T-helper 1 cell treated with Interleukin-12 subunit alpha and Interleukin-12 subunit beta and Interleukin-4 antibody, amounts not matched to agents 30 ng/mL and 1 ng/mL, for 36 hours (primary cell): ENCODE measurements at places on chromosomes 13 and 19. TPM values are rescaled to one million over a fixed set of nuclear protein-coding genes. Genes with fewer than 3 reads are reported as not detected.

The GNG7 gene
- total RNA-seq: 0.22 and 0.32 TPM in 2 replicates

The NR2C2AP gene
- 28.0 and 30.8 TPM in 2 replicates for total RNA-seq

The CLEC4M gene
- not detected in 2 replicates for total RNA-seq

The EFNA2 gene
- not detected in 2 replicates for total RNA-seq

The CALR3 gene
- 0.15 TPM in 1 of 2 replicates, not detected in the other for total RNA-seq

The KLF2 gene
- total RNA-seq: 175 and 177 TPM in 2 replicates

The POLR1G gene
- 8.2 and 9.2 TPM in 2 replicates for total RNA-seq

The SHFL gene
- total RNA-seq: 101 and 105 TPM in 2 replicates

The KLHL1 gene
- total RNA-seq: not detected in 2 replicates

The TSKS gene
- total RNA-seq: 3.5 and 4.0 TPM in 2 replicates

The CFAP97D2 gene
- total RNA-seq: 0.42 TPM in 1 of 2 replicates, not detected in the other

The URAD gene
- total RNA-seq: not detected in 2 replicates
